Stimulated activated CD8-positive, alpha-beta memory T cell treated with anti-CD3 and anti-CD28 coated beads, Interleukin-7, amount 100 ng/mL, for 24 hours (primary cell): ENCODE measurements at places on chromosomes 5 and 9.

GRCh38 chr5:67077296-67077695 is 119.3 kb downstream of the CD180 start:
- no peak for DNase-seq

DNA sequence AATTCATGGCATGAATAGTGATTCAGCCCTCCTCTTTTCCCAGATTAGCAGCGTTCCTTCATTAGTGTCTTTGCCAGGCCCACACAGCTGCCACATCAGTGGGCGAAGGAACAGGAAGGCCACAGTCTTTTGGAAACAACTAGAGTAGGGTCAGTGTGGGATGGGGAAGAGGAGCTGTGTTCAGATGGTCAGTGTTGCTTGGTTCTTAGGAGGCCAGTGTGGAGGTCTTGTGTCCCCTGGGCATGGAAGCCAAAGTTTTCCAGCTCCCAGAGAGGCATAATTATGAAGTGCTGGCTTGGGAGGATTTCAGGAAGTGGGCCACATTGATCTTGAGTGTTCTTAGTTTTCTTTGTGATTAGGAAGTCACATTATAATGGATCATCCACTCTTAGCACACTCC is 269.6 kb downstream of the PSAT1 start:
- DNase-seq, result no peak

- no peak for DNase-seq
Measured at GRCh38 chr9:97703437-97704344, 6.6 kb upstream of the XPA start.

DNA sequence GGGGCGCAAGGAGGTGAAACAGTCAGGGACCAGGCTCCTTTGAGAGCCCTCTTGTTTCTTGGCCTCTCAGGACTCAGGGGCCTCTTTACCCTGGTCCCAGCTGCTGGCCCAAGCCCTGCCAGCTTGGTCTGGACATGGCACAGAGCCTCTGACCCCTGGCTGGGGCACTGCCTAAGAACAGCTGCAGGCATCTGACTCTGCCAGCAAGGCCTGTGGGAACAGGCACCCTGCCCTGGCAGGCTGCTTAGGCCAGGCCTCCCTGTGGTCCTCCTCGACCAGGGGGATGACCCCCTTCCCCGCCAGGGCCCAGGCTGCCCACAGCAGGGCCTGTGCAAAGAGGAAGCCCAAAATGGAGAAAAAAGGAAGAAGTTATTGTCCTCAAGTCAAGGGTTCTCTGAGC is 25.5 kb downstream of the OLFML2A start:
- no peak for DNase-seq
